Right ventricle myocardium superior (tissue), 1 donor: ENCODE measurements at places on chromosomes 6 and 20.

DNA sequence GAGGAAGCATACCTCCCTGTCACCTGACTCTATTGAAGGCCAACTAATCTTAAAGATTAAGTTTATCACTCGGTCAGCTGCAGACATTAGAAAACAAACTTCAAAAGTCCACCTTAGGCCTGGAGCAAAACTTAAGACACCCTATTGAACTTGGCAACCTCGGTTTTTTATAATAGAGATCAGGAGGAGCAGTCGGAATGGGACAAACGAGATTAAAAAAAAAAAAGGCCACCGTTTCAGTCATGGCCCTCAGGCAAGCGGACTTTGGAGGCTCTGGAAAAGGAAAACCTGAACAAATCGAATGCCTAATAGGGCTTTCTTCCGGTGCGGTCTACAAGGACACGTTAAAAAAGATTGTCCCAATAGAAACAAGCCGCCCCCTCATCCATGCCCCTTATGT, 7.2 kb upstream of the PRR18 start:
- DNase-seq: no peak

DNA sequence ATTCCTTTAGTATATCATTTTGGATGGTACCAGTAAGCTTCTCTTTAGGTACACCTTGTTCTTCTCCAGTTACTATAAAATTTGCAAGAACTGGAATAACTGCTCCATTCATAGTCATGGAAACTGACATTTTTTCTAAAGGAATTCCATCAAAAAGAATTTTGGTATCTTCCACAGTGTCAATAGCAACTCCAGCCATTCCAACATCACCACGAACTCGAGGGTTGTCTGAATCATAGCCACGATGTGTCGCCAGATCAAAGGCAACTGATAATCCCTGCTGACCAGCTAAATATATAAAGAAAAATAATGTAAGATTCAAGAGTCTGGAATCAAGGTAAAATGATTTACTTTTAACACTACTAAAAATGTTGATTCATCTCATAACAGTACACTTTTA, 5.3 kb downstream of the MMUT start:
- DNase-seq: no peak

DNA sequence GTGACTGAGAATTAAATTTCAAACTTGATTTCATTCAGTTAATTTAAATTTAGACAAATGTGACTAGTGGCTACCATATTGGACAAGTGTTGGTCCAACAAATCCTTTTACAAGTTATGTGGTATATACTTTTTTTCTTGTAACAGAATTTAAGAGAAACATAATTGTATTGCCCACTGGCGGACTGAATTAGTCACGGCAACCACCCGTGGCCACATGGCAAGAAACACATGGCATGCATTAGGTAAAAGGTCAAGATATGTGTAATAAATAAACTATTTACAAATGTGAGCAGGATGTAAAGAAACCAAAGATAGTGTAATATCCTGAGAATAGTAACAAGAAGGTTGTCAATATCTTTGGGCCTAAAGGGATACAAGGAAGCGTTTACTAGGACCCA, 91.2 kb downstream of the LCA5 start:
- DNase-seq: no peak

DNA sequence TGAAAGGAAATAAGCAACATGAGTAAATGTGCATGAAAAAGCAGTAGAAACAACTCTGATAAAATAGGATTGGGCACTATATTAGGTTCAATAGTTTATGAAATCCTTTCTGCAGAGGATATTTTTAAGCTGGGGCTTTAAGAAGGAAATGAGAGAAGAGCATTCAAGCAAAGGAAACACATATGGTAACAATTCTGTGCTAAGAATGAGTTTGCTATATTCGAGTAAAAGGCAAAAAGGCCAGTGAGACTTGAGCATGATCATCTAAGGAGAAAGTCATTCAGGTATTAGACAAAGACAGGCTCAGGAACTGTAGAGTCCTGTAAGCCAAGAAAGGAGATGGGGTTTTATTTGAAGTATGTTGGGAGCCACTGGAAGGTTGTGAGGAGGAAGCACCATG, 387.1 kb upstream of the FLRT3 start:
- no peak for DNase-seq

DNA sequence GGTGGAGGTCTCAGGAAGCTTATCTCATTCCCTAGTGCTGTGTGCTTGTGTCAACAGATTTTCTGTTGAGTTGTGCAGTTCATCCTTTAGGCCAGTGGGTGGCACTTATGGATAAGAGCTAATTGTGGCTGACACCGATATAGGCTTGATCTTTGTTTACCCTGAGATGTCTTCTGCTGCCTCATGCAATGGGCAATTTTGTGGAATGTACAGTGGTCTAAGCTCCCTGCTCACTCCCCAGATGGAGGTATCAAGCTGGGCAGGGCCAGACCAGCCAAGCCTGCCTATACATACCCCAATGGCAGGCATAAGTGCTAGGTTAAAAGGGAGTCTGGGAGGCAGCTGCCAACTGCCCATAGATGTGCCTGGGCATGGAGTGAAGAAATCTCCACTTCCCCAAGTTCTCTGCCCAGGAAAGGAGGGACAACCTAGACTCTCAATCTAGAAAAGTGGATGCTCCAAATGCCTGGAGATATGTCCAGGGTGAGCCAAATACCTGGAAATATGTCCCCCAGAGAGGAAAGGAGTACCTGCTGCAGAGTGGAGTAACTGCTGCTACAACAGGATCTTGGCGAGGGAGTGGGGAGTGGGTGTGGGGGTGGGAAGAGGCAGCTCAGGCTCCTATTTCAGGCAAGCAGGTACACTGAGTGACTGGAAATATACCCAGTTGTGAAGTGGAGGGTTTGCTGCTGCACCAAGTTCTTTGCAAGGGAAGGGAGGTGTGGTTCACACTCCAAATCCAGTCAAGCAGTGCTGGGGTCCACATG, 53.2 kb upstream of the ARG1 start:
- DNase-seq: no peak

- DNase-seq: no peak
These were observed 33.3 kb upstream of the JAG1 start for GRCh38 chr20:10707068-10707467.

- no peak for DNase-seq
These were observed 45.8 kb downstream of the SOX4 start for GRCh38 chr6:21639316-21639715.
